Midbrain (tissue), 1 donor: ENCODE measurements at places on chromosomes 1 and 21.

GRCh38 chr1:40692429-40692895, 958 bp downstream of the NFYC start:
- peak; percentile 69 for DNase-seq

DNA sequence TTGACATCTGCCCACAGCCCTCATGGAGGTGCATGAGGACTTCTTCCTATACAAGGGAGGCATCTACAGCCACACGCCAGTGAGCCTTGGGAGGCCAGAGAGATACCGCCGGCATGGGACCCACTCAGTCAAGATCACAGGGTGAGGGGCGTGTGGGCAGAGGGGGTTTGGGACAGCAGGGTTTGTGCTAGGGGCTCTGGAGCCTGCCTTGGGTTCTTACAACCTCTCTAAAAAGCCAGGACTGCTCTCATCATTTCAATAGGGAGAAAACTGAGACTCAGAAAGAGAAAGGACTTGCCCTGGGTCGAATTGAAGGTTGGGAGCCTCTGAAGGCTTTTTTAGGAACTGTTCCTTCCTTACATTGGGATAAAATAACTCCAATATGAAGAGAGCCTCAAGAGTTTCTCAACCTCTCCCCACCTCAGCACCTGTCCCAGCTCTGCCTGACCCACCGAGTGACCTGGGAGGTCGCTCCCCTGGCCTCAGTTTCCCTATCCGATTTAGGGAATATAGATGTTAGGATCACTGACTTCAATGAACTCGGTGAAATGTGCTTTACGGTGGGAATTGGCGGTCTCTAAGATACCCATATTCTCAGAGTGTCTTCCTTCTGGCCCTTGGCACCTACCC, 9.5 kb downstream of the TINAGL1 start:
- no peak for DNase-seq

DNA sequence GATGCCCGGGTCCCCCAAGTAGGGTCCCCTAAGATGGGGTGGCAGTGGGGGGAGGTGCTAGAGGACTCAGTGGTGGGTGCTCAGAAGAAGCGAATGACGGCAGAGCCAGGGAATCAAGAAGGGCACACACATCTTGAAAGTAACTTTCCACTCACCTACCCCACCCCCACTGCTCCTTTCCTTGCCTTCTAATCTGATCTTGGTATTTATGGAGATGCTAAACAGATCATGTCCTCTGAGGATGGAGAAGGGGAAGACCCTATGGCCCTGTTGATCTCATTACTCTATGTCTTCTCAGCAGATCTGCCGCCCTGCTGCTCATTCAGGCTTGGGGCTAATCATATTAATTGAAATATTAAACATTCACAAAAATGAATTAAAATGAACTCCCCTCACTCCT, 2.1 kb upstream of the CELF3 start:
- no peak for DNase-seq

- DNase-seq, result no peak
These were observed 89.5 kb downstream of the KCNJ15 start for GRCh38 chr21:38346286-38346685.

GRCh38 chr1:233138788-233139585, 156.5 kb downstream of the PCNX2 start:
- no peak for DNase-seq

- no peak for DNase-seq
These were observed 1128.7 kb downstream of the AMY1C start for GRCh38 chr1:104878203-104878909.

GRCh38 chr1:243267914-243268653, 12.2 kb downstream of the SDCCAG8 start:
- no peak for DNase-seq

DNA sequence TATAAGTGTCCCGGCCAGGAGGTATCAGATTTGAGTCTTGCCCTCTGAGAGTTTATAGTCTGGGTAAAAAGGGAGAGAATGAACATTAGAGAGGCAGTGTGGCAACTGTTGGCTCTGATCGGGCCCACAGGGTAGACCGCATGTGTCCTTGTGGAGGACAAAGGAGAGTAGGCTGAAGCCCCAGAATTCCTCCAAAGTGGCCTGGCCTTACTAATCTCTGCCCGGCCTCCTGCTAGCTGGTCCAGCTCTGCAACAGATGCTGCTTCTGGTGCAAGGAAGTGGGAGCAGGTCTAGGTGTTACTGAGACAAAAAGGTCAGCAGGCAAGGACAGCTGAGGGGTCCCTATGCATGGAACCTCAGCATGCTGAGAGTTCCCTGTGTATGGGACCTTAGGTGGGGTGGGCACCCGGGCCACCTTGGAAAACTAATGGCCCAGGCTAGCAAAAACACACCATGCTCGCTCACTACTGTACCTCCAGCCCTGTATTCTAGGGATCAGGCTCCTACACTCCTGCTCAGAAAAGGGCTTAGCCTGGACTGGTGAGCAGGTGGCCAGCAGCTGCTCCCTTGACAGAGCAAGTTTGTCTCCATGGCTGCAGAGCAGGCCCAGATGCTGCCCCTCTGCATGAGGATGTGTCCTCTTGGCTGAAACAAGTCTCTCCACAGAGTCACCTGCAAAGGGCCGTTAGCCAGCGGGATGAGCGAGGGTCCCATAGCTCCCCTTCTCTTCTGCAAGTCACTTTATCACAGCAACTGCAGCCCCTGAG, 30.3 kb upstream of the RGS16 start:
- DNase-seq, result no peak

DNA sequence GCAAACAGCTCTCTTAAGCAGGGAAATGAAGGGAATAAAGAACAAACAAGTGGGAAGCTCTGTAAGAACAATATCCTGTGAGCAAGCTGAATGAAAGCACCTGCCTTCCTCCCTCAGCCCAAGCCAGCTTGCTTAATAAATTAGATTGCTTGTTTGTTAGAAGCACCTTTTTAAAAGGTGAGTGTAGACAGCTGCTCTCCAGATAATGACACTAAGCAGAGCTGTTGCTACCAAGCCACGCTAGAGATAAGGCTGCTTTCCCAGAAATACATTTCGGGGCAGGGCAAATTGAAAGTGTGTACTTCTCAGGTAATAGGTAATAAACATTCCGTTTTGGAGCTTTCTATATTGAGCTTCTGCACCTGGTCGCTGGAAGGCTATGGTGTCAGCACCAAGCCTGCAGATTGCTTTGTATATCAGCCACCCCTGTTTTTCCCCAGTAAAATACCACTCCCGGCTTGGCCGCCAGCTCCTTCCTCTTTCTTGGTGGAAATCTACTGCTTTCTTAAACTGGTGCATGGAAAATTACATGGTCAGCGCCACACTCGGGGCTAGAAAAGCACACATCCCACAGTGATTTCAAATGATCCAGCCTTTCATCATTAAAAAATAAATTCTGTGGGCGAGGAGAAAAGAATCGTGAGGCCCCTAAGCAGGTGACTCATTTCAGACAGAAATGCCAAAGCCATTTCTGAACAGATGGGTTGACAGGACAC, 151.3 kb downstream of the ETS2 start:
- no peak for DNase-seq
